Spinal cord (tissue), 10 donors: ENCODE measurements at places on chromosomes 12 and 14. TPM values are rescaled to one million over a fixed set of nuclear protein-coding genes. Genes with fewer than 3 reads are reported as not detected.

Gene ZNF84
- total RNA-seq: 71.3 TPM

Gene GYS2
- total RNA-seq: not detected

Gene ST8SIA1
- 16.4 TPM for total RNA-seq

Gene GUCY2C
- not detected for total RNA-seq

Gene MYO1H
- total RNA-seq: not detected

Gene ACSM4
- not detected for total RNA-seq

Gene TSPAN19
- total RNA-seq: 0.66 TPM

Gene LPAR5
- 3.5 TPM for total RNA-seq

Gene CCDC198
- 2.1 TPM for total RNA-seq

Gene PUS1
- 5.9 TPM for total RNA-seq

Gene TEX52
- total RNA-seq: not detected

Gene PLD4
- 12.9 TPM for total RNA-seq

Gene TAS2R13
- 10.9 TPM for total RNA-seq

Gene PRR13
- total RNA-seq: 14.9 TPM

Gene MIP
- 0.30 TPM for total RNA-seq

Gene MYH6
- total RNA-seq: 0.11 TPM

Gene CCT2
- 220 TPM for total RNA-seq

DNA sequence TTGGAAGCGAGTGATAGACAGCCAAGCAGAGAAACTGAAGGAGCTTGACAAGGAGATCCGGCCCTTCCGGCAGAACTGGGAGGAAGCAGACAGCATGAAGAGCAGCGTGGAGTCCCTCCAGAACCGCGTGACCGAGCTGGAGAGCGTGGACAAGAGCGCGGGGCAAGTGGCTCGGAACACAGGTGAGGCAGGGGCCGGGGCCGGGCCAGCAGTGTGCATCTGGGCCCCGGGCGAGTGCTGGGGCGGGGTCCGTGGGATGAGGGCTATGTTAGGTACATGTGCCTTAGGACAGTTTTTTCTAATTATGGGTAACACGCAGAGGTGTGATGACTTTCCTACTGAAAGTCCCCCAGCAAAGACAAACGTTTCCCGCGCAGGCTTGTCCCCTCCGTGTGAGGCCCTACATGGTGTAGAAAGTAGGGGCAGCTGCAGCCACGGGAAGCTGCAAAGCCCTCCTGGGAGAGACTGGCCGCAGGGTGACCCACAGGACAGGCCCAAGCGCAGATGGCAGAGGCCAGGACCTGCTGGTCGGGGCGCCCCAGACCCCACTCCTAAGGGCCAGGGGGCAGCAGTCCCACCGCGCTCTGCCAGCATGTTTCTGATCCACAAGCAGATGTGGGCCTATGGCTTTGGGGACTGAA lies 19.1 kb upstream of the AMN start:
- no peak for DNase-seq

- DNase-seq: no peak
These were observed 56.4 kb downstream of the PTGER2 start for GRCh38 chr14:52370406-52370935.

GRCh38 chr12:86730233-86730632 lies 474.0 kb upstream of the MGAT4C start:
- no peak for DNase-seq

GRCh38 chr12:92899386-92900001 lies 29.6 kb downstream of the EEA1 start:
- no peak for DNase-seq

- no peak for DNase-seq
These were observed 13.8 kb downstream of the ASCL1 start for GRCh38 chr12:102971227-102971626.

DNA sequence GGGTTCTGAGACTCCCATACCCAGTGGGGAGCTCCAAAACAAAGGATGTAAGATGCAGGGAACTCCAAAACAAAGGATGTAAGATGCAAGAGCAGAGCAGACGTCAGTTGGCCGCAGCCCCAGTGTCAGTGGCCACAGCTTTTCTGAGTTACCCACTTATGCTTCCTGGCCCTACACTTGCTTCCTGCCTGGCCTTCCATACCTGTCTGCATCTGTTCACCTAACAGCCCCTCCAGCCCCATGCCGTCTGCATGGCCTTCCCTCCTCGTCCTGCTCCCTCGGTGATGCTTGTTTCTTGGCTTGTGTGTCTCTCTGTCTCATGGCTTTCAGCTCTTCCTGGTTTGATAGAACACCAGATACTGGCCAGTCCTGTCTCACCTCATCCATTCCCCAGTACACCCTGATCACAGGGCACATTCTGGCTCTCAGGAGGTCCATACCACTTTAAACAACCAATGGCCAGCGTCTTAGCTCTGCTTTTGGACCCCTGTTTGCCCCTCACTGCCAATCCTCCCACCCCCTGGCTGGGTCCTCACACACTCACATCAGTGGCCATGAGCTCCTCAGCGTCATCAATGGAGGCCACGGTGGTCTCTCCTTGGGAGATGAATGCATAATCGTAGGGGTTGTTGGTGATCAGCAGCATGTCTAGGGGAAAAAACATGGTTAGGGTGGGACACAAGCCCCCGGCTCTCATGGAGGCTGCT lies 5.3 kb downstream of the MYH7 start:
- DNase-seq: no peak

- DNase-seq: no peak
These were observed 234.3 kb downstream of the DACT1 start for GRCh38 chr14:58872061-58872460.

GRCh38 chr12:105590571-105590970 lies 260.1 kb downstream of the C12orf75 start:
- DNase-seq: no peak

- no peak for DNase-seq
These were observed 54.1 kb upstream of the PLBD1 start for GRCh38 chr12:14621826-14622225.

DNA sequence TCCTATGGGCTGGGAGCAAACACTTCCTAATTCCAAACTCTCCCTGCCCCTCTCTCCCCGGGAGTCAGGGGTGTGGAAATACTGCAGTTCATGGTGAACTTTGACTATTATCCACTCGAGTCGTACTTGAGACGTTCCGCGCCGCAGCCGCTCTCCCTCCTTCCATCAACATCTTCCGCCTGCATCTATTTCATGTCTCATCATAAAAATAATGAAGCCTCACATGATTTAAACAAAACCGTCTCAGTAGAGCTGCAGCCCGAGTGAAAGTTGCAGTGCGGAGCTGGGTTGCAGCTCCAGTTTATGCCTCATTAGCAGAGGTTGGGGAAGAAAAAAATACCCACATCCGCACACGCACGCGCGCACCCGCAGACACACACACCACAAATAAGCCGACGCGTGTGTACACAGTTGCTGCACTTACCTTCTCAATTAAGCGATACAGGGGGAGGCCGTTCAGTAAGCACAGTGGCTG lies 283 bp downstream of the LMO3 start:
- no peak for DNase-seq

DNA sequence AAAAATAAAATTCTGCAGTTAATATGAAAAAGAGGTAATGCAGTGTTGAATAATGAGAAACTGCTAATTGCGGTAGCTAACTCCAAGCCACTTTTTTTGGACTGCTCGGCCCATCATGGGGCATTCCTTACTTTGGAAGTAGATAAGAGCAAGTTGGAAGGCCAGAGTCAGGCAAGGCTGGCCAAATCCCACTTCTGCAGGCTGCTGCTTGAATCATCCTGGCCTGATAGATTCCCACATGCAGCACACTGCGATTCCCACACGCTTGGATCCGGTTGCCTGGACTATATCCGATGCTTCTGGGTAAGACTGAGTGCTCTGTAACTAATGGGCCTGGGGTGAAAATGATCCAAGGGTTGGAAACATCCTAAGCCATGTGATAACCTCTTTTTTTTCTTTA lies 10.6 kb downstream of the EIF2B2 start:
- no peak for DNase-seq

DNA sequence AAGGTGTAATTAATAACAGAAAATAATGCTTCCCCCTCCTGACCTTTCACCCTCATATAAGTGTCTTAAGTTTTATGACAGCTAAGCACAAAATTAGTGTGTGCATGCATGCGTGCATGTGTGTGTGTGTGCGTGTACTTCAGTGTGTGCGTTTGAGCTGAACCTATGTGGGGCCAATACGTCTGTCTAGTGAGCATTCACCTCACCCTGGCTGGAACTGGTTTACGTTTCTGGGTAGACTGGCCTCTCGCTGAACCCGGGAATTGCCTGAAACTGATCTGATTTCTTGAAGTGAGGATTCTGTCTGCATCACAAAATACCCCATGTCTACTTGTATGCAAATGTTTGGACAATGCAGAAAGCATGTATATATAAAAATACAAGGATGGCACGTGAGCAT lies 68.2 kb upstream of the TBX3 start:
- no peak for DNase-seq

GRCh38 chr12:4438834-4439596 lies 6.6 kb downstream of the FGF6 start:
- no peak for DNase-seq

DNA sequence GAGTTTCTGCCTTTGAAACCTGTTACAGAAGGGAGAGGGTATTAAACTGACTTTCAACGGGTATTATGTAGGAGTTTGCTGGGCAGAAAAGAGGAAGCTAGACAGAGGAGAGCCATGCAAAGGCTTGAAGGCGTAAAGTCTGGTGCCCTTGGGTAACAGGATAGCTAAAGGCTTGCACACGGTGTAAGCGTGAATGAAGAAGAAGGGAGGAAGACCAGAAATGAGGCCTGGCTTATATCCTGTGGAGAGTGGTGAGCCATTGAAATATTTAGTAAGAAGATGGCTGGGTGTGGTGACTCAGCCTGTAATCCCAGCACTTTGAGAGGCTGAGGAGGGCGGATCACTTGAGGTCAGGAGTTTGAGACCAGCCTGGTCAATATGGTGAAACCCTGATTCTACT lies 22.6 kb downstream of the SUDS3 start:
- DNase-seq: no peak

DNA sequence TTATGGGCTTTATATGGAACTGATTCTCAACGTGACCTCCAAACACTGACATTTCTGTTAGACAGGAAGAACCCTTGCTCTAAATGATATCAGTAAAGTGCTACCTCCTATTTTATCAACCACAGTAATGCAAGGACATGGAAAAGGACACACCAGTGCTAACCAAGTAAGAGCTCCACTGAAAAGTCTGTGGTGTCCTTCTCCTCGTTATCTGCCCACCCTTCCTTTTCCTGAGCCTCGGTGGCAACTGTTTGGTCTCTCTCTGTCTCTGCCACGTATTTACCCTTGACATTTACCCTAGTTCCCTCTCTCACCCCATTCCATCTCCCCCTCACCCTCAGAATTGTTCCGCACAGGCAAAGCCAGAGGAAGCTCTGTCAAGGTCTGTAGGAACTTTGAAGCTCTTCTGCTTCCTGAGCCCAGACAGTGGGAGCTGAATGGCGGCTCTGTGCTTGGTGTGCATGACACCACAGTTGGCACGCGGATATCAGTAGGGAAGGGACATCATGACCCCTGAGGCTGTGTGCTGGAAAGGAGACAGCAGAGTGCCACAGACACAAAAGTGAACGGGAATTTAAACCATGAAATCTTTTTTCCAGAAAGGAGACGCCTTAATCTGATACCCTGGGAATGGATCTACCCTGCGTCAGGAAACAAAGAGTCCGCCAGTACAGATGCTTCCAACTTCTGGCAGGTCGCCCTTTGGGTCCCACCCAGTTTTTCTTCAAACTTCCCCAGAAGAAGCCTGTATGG lies 50.8 kb downstream of the NTN4 start:
- no peak for DNase-seq

DNA sequence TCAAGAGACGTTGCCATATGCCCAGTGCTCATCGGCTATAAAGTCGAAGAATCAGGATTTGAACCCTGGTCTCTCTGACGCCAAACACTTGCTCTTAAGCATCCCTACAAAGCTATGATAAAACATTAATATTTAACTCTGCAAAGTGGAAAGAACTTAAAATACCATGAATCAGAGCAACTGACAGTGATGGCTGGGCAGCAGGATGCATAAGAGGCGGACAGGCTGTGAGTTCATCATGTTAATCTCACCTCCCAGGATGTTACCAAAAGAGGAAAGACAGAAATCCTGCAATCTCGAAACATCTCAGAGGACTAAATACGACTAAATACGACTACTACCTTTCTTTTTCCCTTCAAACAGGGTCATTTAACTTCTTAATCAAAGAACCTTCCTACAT lies 5.8 kb downstream of the DICER1 start:
- no peak for DNase-seq

DNA sequence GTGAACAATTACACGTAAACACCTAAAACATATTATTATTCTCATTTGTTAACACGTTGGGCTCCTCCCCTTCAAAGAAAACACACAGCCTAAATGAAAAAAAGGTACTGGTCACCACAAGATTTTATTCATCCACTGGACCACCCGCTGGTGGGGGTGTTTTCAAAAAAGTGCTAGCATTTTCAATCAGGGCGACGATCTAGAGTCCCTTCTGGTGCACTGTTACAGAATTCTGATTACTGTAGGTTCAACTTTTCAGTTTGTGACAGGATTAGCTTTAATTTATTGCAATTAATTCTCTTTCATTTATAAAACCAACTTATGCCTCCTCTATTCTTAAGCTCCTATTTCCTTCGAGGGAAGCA lies 443 bp downstream of the MAGOHB start:
- DNase-seq: no peak

DNA sequence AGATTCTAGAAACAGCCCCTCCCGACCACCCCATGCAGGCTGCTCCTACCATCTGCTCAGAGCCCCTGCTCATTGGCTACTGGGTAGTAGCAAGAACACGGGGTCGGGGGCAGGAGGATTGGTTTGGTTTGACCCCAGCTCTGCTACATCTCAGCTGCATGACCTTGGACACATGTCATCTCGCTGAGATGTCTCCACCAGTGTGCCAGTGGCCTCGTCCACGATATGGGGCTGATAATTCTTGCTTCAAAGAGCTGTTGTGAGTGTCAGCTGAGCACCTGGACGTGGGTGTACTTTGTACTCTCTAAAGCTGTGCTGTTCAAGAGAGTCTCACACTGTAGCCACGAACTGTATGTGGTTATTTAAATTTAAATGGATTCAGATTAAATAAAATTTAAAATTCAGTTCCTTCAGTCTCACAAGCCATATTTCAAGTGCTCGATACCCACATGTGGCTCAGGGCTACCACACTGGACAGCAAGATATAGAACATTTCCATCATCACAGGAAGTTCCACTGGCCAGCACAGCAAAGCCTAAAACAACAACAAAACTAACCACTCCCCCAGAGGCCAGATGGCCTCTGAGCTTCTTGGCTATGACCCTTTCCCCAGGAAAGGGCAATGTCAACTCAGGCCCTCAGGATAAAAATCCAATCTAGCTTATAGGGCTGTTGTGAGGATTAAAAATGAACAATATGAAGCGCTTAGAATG lies 18.6 kb downstream of the LTBP2 start:
- DNase-seq: no peak

- DNase-seq: no peak
These were observed 35.3 kb downstream of the MAP1LC3B2 start for GRCh38 chr12:116594325-116595038.

- no peak for DNase-seq
These were observed 479.1 kb downstream of the EGLN3 start for GRCh38 chr14:33471776-33472175.

DNA sequence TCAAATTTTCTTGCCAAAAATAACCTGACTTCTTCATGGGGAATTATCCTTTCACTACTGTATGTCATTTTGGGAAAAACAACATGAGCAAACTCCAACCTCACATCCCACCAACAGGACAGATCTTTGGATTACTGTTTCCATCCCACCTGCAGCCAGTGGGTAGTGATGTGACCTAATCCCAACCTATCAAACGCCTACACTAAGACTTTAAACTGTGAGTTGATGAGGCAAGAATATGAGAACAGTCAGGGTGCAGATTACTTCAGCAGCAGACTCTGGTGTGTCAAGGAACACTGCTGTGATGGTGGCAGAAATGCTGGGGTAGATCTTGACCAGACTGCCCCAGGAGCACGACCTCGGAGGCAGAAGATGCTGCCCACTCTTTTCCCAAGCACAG lies 293.2 kb downstream of the DUSP6 start:
- DNase-seq: no peak

GRCh38 chr14:75553157-75553556 lies 25.3 kb upstream of the FLVCR2 start:
- no peak for DNase-seq
